ENCODE measurements at places on chromosomes 3 and 15.

- DNase-seq: no peak
Measured at GRCh38 chr3:131630097-131630496, 127.3 kb upstream of the MRPL3 start.

DNA sequence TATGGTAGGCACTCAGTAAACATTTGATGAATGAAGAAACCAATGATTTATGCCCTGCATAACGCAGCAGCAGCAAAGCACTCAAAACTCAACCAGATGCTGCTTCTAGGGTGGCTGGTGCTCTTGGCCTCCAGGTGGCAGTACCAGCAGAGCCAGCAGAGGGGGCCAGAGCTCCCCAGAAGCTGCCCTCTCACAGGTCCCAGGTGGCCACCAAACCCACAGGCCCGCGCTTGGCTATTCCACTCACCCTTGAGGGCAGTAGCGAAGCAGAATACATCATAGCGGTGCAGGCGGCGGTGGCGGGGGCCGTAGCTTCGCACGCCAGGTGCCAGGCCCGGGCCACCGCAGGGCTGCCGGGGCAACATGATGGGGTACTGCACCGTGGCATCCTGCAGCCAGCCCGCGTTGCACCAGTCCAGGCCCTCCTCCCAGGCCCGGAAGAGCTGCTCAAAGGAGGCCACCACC lies 16.6 kb downstream of the HAPLN3 start:
- no peak for DNase-seq

GRCh38 chr3:100006570-100007271 lies 107.6 kb downstream of the FILIP1L start:
- no peak for DNase-seq

DNA sequence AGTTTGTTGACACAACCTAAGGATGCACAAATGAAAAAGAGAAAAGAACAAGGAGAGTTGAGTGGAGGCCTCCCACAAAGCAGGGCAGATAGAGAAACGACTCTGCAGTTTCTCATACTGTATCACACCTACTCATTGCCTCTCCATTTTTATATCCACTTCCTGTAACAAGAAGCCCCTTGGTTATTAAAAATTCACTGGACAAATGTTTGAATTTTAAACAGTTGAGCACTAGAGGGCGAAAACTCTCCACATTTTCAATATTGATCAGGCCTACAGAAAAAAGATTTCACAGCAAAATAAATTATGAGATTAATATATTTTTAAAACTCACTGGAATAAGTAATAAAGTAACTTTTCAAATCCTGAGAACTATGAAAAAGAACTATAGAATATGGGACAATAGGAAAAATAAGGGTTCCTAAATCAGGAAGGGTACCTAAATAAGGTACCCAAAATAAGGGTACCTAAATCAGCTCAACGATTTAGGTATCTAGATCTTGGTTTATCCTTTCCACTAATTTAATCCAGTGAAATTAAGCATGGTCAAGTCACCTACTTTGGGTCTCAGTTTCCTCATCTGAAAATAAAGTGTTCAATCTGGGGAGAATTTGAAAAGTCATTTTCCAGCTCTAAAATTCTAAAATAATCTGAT lies 47.0 kb upstream of the PPIB start:
- DNase-seq: no peak

GRCh38 chr3:144344925-144345548 lies 373.4 kb downstream of the DIPK2A start:
- no peak for DNase-seq

DNA sequence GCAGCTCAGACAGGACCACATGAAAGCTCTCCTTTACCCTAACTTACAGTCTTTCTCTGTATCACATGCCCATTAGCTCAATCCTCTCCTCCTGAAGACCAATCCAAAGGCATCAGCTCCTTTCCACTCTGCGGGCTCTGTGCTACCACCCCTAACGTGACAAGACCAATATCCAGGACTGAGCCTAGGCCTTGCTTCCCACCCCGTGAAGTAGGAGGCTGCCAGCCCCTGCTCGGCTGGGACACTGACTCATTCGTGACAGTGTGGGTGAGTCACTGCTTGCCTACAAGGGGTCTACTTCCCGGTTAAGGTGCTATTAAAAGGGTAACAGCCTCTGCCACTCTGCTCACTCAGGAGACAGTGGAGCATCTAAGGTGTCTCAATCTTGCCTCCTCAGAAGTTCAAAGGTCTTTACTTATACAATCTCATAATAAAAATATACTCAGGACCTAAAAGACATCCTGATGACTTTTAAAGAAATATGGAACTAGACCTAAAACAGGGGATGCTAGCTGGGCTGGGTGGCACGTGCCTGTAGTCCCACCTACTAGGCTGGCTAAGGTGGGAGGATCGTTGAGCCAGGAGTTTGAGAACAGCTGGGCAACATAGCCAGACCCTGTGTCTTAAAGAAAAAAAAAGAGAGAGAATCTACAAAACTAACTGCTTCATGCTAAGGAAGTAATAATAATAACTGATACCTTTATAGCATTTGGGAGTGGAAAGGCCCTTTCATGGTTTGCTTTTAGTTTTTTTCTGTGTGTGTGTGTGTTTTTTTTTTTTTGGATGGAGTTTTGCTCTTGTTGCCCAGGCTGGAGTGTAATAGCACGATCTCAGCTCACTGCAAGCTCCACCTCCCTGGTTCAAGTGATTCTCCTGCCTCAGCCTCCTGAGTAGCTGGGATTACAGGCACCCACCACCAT lies 55.0 kb downstream of the TMEM44 start:
- no peak for DNase-seq

GRCh38 chr3:16204751-16205150 lies 30.3 kb downstream of the GALNT15 start:
- no peak for DNase-seq

DNA sequence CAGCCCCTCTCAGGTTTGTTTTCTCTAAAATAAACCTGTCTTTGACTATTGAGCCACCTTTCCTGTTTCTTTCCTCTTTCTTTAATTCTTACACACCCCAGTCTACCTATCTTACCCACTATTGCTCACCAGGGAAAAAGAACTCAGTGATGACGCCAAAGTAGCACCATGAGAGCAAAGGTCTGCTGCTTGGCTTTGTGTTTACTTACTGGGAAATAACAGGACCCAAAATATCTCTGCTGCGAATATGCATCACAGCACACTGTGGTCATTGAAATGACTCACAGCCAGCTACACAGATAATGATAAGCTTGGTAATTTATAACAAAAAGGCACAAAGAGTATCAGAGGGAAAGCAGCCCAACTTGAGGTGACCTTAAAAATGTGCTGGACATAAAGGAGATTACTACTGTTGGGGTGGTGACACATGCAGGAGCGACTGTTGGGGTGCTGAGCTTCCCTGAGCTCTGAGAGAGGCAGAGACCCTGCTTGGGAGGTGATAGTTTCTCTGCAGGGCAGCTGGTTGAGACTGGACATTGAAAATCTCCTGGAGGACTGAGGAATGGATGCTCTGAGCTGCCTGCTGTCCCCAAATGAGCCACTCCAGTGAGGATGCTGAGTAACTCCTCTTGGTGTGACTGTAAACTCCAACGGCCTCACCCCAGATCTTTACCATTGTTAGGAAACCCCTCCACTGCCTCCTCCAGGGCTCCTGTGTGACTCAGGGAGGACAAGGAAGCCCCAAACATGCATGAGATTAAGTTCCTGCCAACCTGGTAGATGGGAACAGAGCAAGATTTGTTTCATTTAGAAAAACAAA lies 14.5 kb downstream of the EFCAB12 start:
- no peak for DNase-seq

GRCh38 chr3:22063500-22063899 lies 312.5 kb upstream of the ZNF385D start:
- no peak for DNase-seq

- DNase-seq: no peak
Measured at GRCh38 chr3:78476076-78476475, 1291.7 kb downstream of the ROBO1 start.

- no peak for DNase-seq
Measured at GRCh38 chr15:87826119-87826747, 430.3 kb downstream of the NTRK3 start.
